ENCODE measurements at places on chromosomes 4 and X.

DNA sequence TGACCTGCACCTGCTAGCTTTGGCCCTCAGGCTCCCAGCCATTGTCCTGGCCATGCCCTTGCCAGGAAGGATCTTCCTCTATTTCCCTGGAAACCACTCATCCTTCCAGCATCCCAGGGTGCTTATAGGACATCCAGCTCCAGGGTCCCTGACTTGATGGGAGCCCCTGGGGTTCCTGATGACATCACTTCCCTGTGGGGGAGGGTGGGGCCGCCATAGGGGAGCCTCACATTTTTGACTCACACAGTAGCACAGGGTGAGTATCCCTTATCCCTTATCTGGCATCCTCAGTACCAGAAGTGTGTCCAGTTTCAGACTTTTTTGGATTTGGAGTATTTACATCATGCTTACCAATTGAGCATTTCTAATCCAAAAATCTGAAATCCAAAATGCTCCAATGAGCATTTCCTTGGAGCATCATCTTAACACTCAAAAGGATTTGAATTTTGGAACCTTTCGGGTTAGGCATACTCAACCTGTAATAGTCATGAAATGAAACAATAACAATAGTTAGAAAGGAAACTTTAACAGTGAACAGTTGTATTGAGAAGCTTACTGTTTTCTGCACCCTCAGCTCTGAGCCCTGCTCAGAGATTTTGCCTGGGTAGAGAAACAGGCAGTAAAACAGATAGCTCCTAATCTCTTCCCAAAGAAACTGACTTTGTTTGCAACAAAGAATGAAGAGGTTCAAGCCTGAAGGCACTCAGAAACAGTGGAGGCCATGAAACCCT lies 22.1 kb downstream of the TNIP2 start:
- no peak for DNase-seq

DNA sequence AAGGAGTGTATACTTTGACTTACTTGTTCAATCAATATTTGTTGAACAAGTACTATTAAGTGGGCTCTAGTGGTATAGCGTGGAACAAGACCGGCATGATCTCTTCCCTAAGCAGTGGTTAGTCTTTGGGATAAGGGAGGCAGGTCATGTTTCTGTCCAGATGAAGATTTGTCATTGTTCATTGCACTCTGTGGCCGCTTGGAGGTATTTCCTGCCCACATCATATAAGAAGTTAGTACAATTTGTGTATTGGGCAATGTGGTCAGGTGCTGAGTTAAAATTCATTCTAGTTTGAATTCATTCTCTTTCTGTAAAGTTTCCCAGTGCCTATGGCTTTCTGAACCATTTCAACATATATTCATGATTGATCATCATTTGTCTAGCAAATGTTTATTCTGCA lies 101.1 kb upstream of the SHISA3 start:
- DNase-seq, result no peak

DNA sequence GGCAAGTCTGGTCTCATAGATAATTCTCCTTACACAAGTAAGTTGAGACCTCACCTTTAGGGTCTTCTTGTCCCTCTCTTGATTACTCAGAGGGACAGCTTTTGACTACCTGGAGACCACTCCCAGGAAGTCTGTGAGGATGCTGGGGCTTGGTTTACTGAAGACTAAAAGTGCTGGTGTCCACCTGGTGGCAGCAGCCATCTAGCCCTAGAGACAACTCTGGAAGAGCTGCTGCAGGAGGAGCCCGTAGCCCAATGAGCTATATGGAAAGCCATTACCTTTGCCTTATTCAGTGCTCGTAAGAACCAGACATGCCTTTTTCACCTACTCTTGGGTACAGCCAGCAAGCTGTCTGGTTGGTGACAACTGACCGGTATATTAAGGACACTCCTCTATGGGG lies 7.3 kb downstream of the FGFBP2 start:
- no peak for DNase-seq

GRCh38 chrX:4547213-4547836 lies 833.9 kb upstream of the PRKX start:
- peak; percentile 10 for DNase-seq

GRCh38 chr4:139841464-139842195 lies 176.0 kb downstream of the MGST2 start:
- no peak for DNase-seq
